T-helper 17 cell (primary cell): ENCODE measurements at places on chromosomes 13 and 19.
A peak's percentile ranks its signal among the peaks of the same experiment; 100 is the strongest.

DNA sequence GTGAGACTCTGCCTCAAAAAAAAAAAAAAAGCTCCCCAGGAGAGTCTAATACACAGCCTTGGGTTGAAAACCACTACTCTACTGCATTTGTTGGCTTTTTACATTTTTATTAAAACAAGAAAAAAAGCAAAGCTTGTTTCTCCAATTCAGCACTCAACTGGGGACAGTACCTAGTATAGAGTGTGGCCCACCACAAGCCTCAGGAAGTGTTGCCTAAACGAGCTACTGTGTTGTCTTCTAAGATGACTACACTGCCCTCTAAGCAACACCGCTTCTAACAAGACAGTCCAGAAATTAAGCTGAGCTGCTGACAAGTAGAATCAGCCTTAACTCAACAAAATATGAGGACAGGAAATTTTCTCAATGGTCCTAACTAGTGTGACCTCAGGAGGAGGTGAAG lies 522.2 kb downstream of the FGF9 start:
- H3K4me3 ChIP-seq: no peak overlapping the region
- no peaks in the 10 kb centered on the region for H3K27me3 ChIP-seq
- H3K27ac ChIP-seq: no peak overlapping the region
- peaks cover 3% of the 10 kb centered on the region for H3K4me1 ChIP-seq
- no peaks in the 10 kb centered on the region for H3K36me3 ChIP-seq

DNA sequence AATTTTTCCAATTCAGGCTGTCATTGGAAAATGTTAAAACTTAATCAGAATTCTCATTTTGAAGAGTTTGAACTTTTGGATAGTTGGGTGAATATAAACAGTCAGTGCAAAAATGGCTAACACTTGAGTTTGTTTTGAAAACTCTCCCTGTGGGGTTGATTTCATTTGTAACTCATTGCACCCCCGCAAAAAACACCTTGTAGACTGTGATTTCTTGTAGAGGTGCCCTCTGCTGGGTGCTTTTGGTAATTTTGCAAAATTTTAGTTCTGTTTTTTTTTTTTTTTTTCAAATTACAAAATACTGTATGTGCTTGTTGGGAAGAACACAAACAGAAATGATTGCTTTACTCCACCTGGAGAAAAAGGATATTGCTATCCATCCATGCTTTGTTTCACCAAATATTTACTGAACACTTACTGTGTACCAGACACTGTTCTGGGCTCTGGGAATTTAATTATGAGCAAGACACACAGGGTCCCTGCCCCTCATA lies 28.2 kb upstream of the GPI start:
- peaks cover 12% of the 10 kb centered on the region for H3K36me3 ChIP-seq
- H3K27ac ChIP-seq: peak overlapping the region; percentile 93
- no peak overlapping the region for H3K4me3 ChIP-seq
- no peaks in the 10 kb centered on the region for H3K27me3 ChIP-seq
- no peak for DNase-seq
- H3K4me1 ChIP-seq: peaks cover 13% of the 10 kb centered on the region

GRCh38 chr13:44619651-44620050 lies 43.5 kb upstream of the TSC22D1 start:
- H3K4me3 ChIP-seq: no peak overlapping the region
- H3K27me3 ChIP-seq: peaks cover 7% of the 10 kb centered on the region
- H3K4me1 ChIP-seq: no peaks in the 10 kb centered on the region
- DNase-seq: no peak
- no peak overlapping the region for H3K27ac ChIP-seq

- H3K36me3 ChIP-seq: no peaks in the 10 kb centered on the region
- H3K27ac ChIP-seq: no peak overlapping the region
- no peaks in the 10 kb centered on the region for H3K4me1 ChIP-seq
- no peak for DNase-seq
- H3K27me3 ChIP-seq: peaks cover 5% of the 10 kb centered on the region
Measured at GRCh38 chr13:96940961-96941360, 53.3 kb downstream of the OXGR1 start.

- no peak overlapping the region for H3K27ac ChIP-seq
- H3K36me3 ChIP-seq: no peaks in the 10 kb centered on the region
- H3K4me3 ChIP-seq: no peak overlapping the region
- peak; percentile 75 for DNase-seq
- peaks cover 7% of the 10 kb centered on the region for H3K4me1 ChIP-seq
Measured at GRCh38 chr19:51473009-51473707, 5.2 kb upstream of the CEACAM18 start.

DNA sequence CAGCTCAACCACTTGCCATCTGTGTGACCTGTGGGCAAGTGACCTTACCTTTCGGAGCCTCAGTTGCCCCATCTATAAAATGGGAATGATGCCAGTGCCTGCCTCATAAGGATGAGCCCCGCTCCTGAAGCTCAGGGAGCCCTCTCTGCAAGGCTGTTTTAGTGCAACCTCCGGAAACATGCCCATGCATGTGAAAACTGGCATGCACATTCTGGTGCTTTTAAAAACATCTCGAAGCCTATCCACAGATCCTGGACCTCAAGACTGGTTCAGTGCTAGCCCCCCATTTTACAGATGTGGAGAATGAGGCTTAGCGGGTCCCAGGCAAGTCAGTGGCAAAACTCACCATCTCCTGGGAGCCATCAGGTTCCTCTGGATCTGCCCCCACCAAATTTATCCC lies 5.6 kb downstream of the CADM4 start:
- peaks cover 28% of the 10 kb centered on the region for H3K27me3 ChIP-seq
- peaks cover 6% of the 10 kb centered on the region for H3K36me3 ChIP-seq
- no peak overlapping the region for H3K27ac ChIP-seq
- H3K4me3 ChIP-seq: no peak overlapping the region
- peaks cover 8% of the 10 kb centered on the region for H3K4me1 ChIP-seq

DNA sequence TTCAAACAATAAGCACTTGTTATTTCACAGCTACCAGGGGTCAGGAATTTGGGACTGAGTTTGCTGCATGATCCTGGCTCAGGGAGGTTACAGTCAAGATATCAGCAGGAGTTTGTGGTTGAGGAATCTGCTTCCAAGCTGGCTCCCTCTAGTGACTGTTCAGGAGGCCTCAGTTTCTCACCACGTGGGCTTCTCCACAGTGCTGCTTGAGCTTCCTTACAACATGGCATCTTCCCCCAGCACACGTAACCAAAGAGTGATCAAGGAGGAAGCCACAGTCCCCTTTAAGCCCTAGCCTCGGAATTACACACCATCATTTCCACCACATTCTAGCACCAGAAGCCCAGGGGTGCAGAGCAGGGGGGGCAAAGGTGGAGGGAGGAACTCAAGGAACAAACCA lies 28.8 kb downstream of the CELF5 start:
- no peak for DNase-seq
- H3K27ac ChIP-seq: no peak overlapping the region
- H3K4me1 ChIP-seq: peaks cover 3% of the 10 kb centered on the region
- H3K27me3 ChIP-seq: peaks cover 19% of the 10 kb centered on the region

DNA sequence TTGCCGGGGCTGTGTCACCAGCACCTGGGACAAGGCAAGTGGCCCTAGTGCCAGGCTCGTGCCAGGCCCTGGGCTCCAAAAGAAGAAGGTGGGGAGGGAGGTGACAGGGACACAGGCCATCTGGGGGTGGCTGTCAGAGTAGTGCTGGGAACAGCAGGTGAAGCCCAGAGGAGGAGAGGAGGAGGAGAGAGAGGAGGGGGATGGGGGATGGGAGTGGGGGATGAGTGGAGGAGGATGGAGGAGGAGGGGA lies 18.7 kb downstream of the LSM4 start:
- no peaks in the 10 kb centered on the region for H3K27me3 ChIP-seq
- peak overlapping the region; percentile 97 for H3K4me3 ChIP-seq
- no peak for DNase-seq
- peaks cover 35% of the 10 kb centered on the region for H3K4me1 ChIP-seq
- H3K27ac ChIP-seq: peak overlapping the region; percentile 99

DNA sequence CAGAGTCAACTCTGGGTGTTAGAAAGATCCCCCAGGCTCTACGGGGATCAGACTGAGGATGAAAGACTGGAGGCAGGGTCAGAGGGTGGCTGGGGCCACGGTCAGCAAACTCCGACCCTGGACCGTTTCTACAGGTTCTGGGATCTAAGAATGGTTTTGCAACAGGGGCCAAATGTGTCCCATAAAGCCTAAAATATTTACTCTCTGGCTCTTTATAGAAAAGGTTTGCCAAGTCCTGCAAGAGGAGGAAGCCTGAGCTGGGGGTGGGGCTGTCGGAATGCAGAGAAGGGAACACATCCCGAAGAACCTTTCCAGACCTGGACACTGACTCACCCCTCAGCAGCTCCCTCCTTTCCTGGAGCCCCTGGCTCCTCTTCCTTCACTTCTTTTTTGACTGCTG lies 20.7 kb downstream of the LIG1 start:
- H3K27me3 ChIP-seq: no peaks in the 10 kb centered on the region
- peaks cover 1% of the 10 kb centered on the region for H3K4me1 ChIP-seq
- peaks cover 2% of the 10 kb centered on the region for H3K36me3 ChIP-seq
- no peak for DNase-seq
- H3K4me3 ChIP-seq: no peak overlapping the region

- peaks cover 8% of the 10 kb centered on the region for H3K4me1 ChIP-seq
- H3K36me3 ChIP-seq: peaks cover 2% of the 10 kb centered on the region
Measured at GRCh38 chr19:14271840-14272239, 65.9 kb upstream of the ADGRL1 start.

- H3K27me3 ChIP-seq: no peaks in the 10 kb centered on the region
- H3K4me1 ChIP-seq: peaks cover 36% of the 10 kb centered on the region
- H3K4me3 ChIP-seq: no peak overlapping the region
- no peak overlapping the region for H3K27ac ChIP-seq
Measured at GRCh38 chr13:22080832-22081231, 410.0 kb downstream of the FGF9 start.

DNA sequence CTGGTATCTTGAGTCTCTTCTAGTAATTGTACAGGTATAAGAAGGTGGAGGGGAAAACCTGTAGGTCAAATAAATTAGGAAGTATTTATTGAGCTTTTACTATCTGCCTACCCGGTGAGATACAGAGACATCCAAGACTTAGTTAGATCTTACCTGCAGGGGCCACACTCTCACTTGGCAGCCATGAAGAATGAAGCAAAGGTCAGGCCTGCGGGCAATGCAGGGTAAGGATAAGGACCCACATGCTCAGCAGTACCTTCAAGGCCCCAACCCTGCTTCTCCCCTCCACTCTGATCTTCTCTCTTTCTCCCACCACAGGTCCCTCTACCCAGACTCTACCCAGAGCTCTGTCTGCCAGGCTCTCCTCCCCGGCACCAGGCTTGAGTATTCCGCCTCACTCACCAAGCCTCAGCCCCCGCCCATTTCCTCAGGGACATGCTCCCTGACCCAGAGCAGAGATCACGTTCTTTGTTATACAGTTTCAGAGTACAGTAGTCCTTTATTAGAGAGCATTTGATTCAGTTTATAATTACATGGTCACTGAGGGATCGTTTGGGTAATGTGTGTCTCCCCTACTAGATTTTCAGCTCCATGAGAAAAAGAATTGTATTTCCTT lies 18.9 kb upstream of the CLDN10 start:
- H3K27ac ChIP-seq: no peak overlapping the region
- no peak overlapping the region for H3K4me3 ChIP-seq
- H3K36me3 ChIP-seq: peaks cover 9% of the 10 kb centered on the region
- peaks cover 50% of the 10 kb centered on the region for H3K27me3 ChIP-seq
- H3K4me1 ChIP-seq: peaks cover 8% of the 10 kb centered on the region

- DNase-seq: no peak
- H3K36me3 ChIP-seq: peaks cover 4% of the 10 kb centered on the region
- no peaks in the 10 kb centered on the region for H3K27me3 ChIP-seq
Measured at GRCh38 chr13:98571955-98572662, 4.8 kb downstream of the STK24 start.

DNA sequence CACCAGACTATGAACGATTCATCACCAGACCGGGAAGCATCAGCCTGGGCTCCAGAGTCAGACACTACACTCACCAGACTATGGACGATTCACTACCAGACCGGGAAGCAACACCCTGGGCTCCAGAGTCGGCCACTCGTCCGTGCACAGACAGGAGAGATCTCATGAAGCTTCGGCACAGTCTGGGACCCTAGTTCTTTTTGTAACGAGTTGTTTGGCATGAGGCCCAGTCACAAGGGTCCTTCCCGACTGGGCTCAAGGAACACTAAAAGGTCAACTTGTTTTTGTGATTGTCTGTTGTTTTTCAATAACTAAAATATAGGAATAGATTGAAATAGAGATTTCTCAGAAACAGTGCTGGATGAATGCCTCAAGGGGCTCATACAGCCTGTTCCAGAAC lies 1141.6 kb upstream of the MIR17HG start:
- no peak overlapping the region for H3K27ac ChIP-seq
- no peak overlapping the region for H3K4me3 ChIP-seq
- no peaks in the 10 kb centered on the region for H3K36me3 ChIP-seq
- no peaks in the 10 kb centered on the region for H3K4me1 ChIP-seq
- no peak for DNase-seq

GRCh38 chr13:37047032-37047431 lies 12.5 kb downstream of the SUPT20H start:
- H3K4me3 ChIP-seq: no peak overlapping the region
- H3K27me3 ChIP-seq: no peaks in the 10 kb centered on the region
- H3K27ac ChIP-seq: no peak overlapping the region
- DNase-seq: no peak
- peaks cover 11% of the 10 kb centered on the region for H3K36me3 ChIP-seq
- H3K4me1 ChIP-seq: peaks cover 20% of the 10 kb centered on the region

DNA sequence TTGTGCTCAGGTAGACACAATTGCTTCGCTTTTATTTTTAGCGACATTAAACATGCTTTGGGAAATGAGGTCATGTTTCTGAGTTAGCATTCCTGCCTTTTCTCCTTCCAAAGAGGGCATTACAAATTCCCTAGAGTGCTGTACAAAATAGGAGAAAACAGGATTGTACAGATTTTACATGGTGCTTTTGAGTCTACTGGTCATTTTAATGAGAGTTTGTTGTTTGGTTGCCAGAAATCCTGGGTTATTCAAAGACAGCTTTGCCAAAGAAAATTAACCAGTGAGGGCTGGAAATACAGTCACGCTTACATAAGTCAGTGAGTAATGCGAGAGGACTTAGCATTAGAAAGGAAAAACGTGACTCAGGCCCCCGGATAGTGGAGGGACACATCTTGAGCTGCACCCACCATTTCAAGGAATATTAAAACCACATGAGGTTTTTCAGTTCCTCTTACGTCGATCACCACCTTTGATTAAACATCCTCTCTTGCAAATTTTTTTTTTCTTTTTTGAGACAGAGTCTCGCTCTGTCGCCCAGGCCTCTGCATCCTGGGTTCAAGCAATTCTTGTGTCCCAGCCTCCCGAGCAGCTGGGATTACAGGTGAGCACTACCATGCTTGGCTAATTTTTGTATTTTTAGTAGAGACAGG lies 55.4 kb downstream of the SACS start:
- H3K4me1 ChIP-seq: peaks cover 34% of the 10 kb centered on the region
- H3K36me3 ChIP-seq: peaks cover under 1% of the 10 kb centered on the region
- H3K4me3 ChIP-seq: peak overlapping the region; percentile 9
- DNase-seq: no peak
- H3K27me3 ChIP-seq: no peaks in the 10 kb centered on the region

GRCh38 chr19:15701757-15702533 lies 25.9 kb upstream of the OR10H2 start:
- no peaks in the 10 kb centered on the region for H3K4me1 ChIP-seq
- H3K27ac ChIP-seq: no peak overlapping the region
- peaks cover 2% of the 10 kb centered on the region for H3K36me3 ChIP-seq
- peaks cover 43% of the 10 kb centered on the region for H3K27me3 ChIP-seq
